Heart right ventricle (tissue), 16 donors: ENCODE measurements at places on chromosomes 13 and 19. TPM values are rescaled to one million over a fixed set of nuclear protein-coding genes. Genes with fewer than 3 reads are reported as not detected.

DNA sequence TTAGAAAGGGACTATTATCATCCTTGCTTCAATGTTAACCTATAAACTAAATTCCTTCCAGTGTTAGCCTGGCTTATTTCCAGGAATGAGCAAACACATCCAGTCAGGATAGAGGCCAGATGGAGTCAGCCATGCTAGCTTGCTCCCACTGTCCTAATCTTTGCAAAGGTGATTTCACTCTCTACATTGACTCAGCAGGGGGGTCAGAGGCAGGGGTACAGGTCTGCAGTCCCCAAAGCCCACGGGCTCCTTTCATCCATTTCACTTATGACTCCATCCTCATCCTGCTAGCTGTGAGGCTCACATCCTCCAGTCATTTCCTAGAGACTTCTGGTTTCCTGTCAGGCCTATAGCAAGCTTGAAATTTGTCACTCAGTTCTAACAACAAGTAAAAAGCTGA lies 63.4 kb upstream of the CEACAM8 start:
- H3K27me3 ChIP-seq: no peaks in the 10 kb centered on the region
- H3K4me3 ChIP-seq: no peak overlapping the region
- no peak for DNase-seq
- H3K36me3 ChIP-seq: no peaks in the 10 kb centered on the region
- no peak overlapping the region for H3K27ac ChIP-seq

GRCh38 chr19:50158577-50158976 lies 4.5 kb downstream of the IZUMO2 start:
- no peak overlapping the region for H3K4me3 ChIP-seq
- H3K27me3 ChIP-seq: peaks cover 21% of the 10 kb centered on the region
- no peak overlapping the region for H3K27ac ChIP-seq
- no peaks in the 10 kb centered on the region for H3K36me3 ChIP-seq
- H3K4me1 ChIP-seq: no peaks in the 10 kb centered on the region
- no peak for DNase-seq

DNA sequence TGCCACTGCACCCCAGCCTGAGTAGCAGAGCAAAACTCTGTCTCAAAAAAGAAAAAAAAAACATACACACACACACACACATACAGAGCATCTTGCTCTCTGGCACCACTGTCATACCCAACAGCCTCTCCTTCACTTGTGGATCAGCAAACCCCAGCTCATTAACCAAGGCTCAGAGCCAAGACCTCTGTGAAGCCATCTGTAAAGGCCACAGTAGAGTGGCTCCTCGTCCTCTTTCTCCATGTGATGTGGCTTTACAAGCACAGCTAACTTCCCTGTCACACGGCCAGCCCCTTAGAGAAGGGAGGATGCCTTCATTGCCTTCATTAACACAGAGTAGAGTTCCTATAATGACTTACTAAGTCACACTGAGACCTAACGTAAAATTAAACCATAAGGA lies 62.7 kb upstream of the LSM14A start:
- H3K27me3 ChIP-seq: peaks cover 7% of the 10 kb centered on the region
- H3K36me3 ChIP-seq: no peaks in the 10 kb centered on the region
- no peak overlapping the region for H3K27ac ChIP-seq
- no peak overlapping the region for H3K4me3 ChIP-seq
- no peak for DNase-seq
- H3K4me1 ChIP-seq: no peaks in the 10 kb centered on the region

DNA sequence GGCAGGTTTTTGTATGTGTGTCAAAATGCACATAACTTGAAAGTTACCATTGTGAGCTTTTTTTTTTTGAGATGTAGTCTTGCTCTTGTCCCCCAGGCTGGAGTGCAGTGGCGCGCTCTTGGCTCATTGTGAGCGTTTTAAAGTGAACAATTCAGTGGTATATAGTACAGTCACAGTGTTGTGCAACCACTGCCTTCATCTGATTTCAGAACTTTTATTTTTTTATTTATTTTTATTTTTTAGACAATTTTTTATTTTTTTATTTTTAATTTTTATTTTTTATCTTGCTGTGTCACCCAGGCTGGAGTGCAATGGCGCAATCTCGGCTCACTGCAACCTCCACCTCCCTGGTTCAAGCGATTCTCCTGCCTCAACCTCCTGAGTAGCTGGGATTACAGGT lies 15.0 kb downstream of the SLC25A42 start:
- no peak overlapping the region for H3K4me3 ChIP-seq
- no peak for DNase-seq
- no peak overlapping the region for H3K27ac ChIP-seq
- no peaks in the 10 kb centered on the region for H3K27me3 ChIP-seq
- no peaks in the 10 kb centered on the region for H3K4me1 ChIP-seq
- peaks cover 13% of the 10 kb centered on the region for H3K36me3 ChIP-seq

DNA sequence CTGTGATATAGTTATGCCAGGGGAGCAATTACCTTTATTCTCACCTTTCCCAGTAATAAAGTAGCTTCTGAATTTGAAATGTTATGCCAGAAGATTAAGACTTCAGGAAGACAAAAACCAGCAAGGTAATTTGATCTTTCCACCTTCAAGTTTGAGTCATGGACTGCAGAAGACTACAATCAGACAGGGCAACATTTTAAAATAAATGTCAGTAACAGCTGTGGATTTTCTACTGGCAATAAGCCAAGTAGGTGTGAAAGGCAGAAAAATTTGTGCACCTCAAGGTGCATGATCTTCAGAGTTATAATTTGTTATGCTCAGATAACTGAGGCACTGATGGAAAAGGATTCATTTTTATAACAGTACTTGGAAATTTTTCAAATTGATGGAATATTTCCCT lies 54.9 kb downstream of the SLITRK1 start:
- H3K36me3 ChIP-seq: no peaks in the 10 kb centered on the region
- DNase-seq: no peak
- no peak overlapping the region for H3K27ac ChIP-seq
- H3K27me3 ChIP-seq: no peaks in the 10 kb centered on the region

DNA sequence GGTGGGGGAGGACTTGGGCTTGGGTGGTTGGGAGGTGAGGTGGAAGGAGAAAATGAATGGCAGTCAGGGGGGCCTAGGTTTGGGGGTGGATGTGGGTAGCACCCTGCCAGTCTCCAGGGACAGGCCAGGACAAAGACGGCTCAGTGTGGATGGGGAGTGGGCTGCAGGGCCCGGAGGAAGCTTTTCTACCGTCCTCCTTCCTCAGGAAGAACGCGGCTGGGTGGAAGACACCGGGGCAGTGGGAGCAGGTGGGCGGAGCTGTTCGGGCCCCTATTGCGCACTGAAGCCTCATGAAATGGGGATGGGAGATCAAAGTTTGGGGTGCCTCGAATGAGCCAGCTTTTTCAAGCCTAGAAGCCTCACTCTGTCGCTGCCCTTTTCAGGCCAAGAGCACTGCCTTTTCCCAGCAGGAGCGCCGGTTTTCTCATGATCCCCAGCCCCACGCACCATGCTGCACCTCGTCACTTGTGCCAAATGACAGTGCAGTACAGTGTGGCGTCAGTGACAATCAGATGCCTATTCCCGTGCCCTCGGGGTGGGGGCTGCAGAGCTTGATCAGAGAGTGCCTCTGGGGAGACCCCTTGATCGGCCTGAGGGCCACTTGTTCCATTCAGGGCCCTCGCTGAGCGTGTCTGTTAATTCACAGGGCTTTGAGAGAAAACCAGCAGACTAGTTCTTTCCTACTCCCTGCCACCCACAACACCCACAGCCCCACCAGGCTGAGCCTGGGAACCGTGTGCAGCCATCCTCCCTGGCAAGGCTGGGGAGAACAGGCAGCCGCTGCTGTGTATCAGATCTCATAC lies 1.5 kb downstream of the CALM3 start:
- DNase-seq: no peak
- peak overlapping the region; percentile 99 for H3K27ac ChIP-seq
- peaks cover 20% of the 10 kb centered on the region for H3K36me3 ChIP-seq
- H3K27me3 ChIP-seq: no peaks in the 10 kb centered on the region

GRCh38 chr19:35379992-35380391 lies 9.1 kb downstream of the GPR42 start:
- no peak overlapping the region for H3K4me3 ChIP-seq
- no peak overlapping the region for H3K27ac ChIP-seq
- H3K4me1 ChIP-seq: no peaks in the 10 kb centered on the region
- no peaks in the 10 kb centered on the region for H3K36me3 ChIP-seq
- no peaks in the 10 kb centered on the region for H3K27me3 ChIP-seq
- DNase-seq: no peak

GRCh38 chr13:20927596-20928257 lies 25.2 kb upstream of the XPO4 start:
- no peak overlapping the region for H3K27ac ChIP-seq
- no peak overlapping the region for H3K4me3 ChIP-seq
- H3K4me1 ChIP-seq: no peaks in the 10 kb centered on the region
- H3K27me3 ChIP-seq: no peaks in the 10 kb centered on the region
- no peak for DNase-seq

GRCh38 chr19:18637673-18638630 lies 1.1 kb downstream of the KLHL26 start:
- H3K36me3 ChIP-seq: peaks cover 5% of the 10 kb centered on the region
- peaks cover 10% of the 10 kb centered on the region for H3K4me1 ChIP-seq
- no peak overlapping the region for H3K27ac ChIP-seq

DNA sequence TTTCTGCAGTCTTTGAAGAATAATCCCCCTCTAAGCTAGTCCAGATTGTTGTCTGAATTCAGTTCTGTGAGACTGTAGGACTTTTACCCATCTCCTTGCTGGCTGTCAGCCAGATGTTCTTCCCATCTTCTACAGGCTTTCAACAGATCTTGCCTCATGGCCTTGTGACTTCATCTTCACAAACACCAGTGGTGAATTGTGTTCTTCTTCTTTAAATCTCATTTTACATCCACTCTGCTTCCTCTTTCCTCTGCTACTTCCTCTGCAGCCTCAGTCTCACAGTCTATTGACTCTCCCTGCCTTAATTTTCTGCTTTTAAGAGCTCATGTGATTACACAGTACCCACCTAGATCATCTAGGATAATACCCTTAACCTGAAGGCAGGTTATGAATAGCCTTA lies 859.0 kb upstream of the SLITRK1 start:
- H3K4me1 ChIP-seq: no peaks in the 10 kb centered on the region
- H3K4me3 ChIP-seq: no peak overlapping the region
- no peak for DNase-seq
- H3K27ac ChIP-seq: no peak overlapping the region

GRCh38 chr19:7772752-7773291 lies 9.8 kb downstream of the CLEC4M start:
- no peaks in the 10 kb centered on the region for H3K36me3 ChIP-seq
- H3K4me3 ChIP-seq: no peak overlapping the region
- peaks cover 20% of the 10 kb centered on the region for H3K27me3 ChIP-seq
- H3K4me1 ChIP-seq: no peaks in the 10 kb centered on the region

DNA sequence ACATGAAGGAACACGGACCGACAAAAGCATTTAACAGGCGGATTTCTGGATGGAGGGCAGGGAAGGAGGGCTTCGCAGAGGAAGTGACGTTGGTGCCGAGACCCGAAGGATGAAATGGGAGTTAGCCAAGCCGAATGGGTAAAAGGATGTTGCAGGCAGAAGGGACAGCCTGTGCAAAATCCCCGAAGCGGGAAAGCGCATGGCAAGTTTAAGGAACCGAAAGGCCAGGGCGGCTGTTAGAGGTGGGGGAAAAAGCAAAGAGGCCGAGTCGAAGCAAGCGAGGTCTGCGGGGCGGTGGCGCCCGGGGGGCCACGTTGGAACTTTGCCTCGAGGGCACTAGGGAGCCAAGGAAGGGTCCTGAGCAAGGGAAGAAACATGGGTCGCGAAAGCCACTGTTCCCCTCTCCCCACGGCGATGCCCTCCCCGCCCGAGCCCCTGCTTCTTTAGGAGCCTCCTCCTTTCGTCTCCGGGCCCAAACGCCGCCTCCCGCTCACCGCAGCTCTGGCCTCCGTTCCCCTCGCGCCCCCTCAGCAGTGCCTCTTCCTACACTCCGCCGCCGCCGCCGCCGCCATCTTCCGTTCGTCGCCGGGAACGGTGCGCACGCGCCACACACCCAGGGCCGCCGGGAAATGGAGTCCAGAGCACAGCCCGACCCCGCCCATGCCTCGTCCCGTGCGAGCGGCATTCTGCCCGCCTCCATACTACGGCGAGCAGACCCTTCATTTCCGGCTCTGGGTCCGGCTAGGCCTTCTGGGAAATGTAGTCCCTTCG lies at the start of gene SYMPK:
TSS of gene SYMPK (minus strand) at position 584 of the 771 bp plus-strand sequence. CDS start 8,652 bp downstream, outside the sequence.
- DNase-seq: peak; percentile 99
- peaks cover 12% of the 10 kb centered on the region for H3K4me1 ChIP-seq

GRCh38 chr19:28218728-28219127 lies 994.2 kb downstream of the UQCRFS1 start:
- H3K36me3 ChIP-seq: no peaks in the 10 kb centered on the region
- peaks cover 4% of the 10 kb centered on the region for H3K27me3 ChIP-seq
- H3K27ac ChIP-seq: no peak overlapping the region
- DNase-seq: no peak
- no peaks in the 10 kb centered on the region for H3K4me1 ChIP-seq
- no peak overlapping the region for H3K4me3 ChIP-seq

GRCh38 chr13:99063178-99063577 lies 85.3 kb upstream of the DOCK9 start:
- peaks cover 28% of the 10 kb centered on the region for H3K4me1 ChIP-seq
- H3K36me3 ChIP-seq: no peaks in the 10 kb centered on the region
- H3K4me3 ChIP-seq: no peak overlapping the region
- DNase-seq: no peak
- H3K27ac ChIP-seq: peak overlapping the region; percentile 39

- peak overlapping the region; percentile 82 for H3K27ac ChIP-seq
- H3K4me3 ChIP-seq: no peak overlapping the region
- H3K27me3 ChIP-seq: no peaks in the 10 kb centered on the region
- DNase-seq: no peak
- peaks cover 2% of the 10 kb centered on the region for H3K4me1 ChIP-seq
These were observed 10.0 kb downstream of the NMRK2 start for GRCh38 chr19:3942790-3943409.

- H3K4me1 ChIP-seq: peaks cover 5% of the 10 kb centered on the region
- H3K36me3 ChIP-seq: no peaks in the 10 kb centered on the region
- no peak overlapping the region for H3K4me3 ChIP-seq
- H3K27ac ChIP-seq: peak overlapping the region; percentile 40
- DNase-seq: no peak
- no peaks in the 10 kb centered on the region for H3K27me3 ChIP-seq
These were observed 175.4 kb upstream of the RFC3 start for GRCh38 chr13:33642374-33643065.

- no peak overlapping the region for H3K4me3 ChIP-seq
- H3K27me3 ChIP-seq: no peaks in the 10 kb centered on the region
- peak; percentile 92 for DNase-seq
- H3K36me3 ChIP-seq: no peaks in the 10 kb centered on the region
- H3K27ac ChIP-seq: no peak overlapping the region
- peaks cover 49% of the 10 kb centered on the region for H3K4me1 ChIP-seq
These were observed 61.2 kb downstream of the MLLT1 start for GRCh38 chr19:6218491-6219146.

- no peaks in the 10 kb centered on the region for H3K36me3 ChIP-seq
- no peaks in the 10 kb centered on the region for H3K4me1 ChIP-seq
- no peaks in the 10 kb centered on the region for H3K27me3 ChIP-seq
- DNase-seq: no peak
These were observed 1544.6 kb downstream of the OLFM4 start for GRCh38 chr13:54573186-54573585.

- peaks cover 19% of the 10 kb centered on the region for H3K27me3 ChIP-seq
- H3K36me3 ChIP-seq: no peaks in the 10 kb centered on the region
- H3K27ac ChIP-seq: no peak overlapping the region
These were observed 336.4 kb downstream of the ZNF536 start for GRCh38 chr19:30708416-30709178.

Gene BEST2
- total RNA-seq: not detected

Gene PNMA8A
- total RNA-seq: 12.3 TPM

Gene ARL11
- 0.95 TPM for total RNA-seq

Gene SBSN
- not detected for total RNA-seq

Gene GSX1
- total RNA-seq: not detected

Gene SHC2
- total RNA-seq: 12.4 TPM

Gene GJB6
- not detected for total RNA-seq

Gene GPR42
- not detected for total RNA-seq

Gene KIR3DL2
- not detected for total RNA-seq

Gene TUBA3C
- total RNA-seq: not detected

Gene ADGRE1
- total RNA-seq: 0.19 TPM
